ENCODE measurements at places on chromosomes 6 and 20.

DNA sequence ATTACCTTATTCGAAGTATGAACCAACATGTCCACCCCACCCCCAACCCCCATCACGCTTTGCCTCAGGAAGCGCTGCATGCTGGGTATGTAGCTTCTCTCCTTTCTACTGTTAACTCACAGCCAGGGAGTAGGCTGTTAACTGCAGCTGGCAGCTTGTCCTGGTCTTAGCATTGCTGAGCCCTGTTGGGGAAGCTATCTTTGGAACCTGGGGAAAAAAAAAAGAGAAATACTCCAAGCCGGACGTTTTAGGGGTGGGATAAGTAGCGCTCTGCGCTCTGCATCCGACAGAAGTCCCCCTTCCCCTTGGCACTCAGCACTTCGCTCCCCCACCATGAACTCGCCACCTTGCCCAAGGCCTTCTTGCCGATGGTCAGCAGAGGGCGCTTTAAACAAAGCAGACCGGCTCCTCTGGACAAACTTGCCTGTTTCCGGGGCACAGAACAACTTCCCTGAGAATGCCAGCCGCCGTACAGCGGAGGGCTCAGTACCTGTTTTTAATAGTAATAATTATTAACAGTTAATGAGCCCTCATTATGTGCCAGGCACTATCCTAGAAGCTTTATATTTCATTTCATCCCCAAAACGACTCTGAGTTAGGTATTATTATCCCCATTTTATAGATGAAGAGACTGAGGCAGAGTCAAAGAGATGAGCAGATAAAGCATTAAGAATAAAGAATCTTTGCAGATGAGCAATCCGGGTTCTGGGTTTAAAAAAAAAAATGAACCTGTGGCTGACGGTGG is 35.2 kb upstream of the MDFI start:
- DNase-seq = peak; percentile 88

GRCh38 chr20:19934792-19935491 is 82.2 kb upstream of the NAA20 start:
- peak; percentile 98 for DNase-seq

DNA sequence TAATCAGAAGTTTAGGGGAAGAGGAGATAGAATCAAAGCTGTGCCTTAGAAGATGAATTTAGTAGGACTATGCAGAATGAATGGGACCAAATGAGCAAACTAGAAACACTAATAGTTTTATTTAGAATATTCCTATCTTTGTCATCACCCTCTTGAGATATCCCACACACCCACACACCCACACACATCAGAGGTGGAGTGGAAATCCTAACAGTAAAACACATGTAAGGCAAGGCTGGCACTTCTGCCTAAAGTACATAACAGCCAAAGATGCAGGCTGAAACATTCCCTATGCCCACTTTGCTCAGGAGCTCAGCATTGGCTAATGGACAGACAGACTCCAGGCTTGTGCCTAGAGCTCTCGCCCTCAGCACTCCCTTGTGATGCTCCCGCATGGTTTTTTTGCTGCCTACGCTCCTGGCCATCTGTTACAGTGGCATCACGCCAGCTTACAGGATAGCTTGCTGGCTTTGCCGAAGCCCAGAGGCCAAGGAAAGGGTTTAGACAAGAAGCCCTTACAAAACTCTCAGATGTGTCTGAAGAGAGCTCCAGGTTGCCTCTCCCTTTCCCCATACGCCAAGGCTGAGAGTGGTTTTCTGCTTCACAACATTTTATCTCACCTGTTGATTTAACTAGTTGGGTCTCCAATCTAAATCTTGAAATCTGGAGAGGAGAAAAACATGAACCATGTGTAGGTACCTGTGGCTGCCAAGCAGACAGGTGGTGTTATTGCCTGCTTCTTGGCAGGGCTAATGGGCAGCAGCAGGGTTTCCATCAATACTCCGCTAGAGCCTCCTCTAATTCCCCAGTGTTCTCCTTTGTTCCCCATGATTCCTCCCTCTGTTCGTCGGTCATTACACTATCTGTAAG is 282.6 kb upstream of the ID4 start:
- no peak for DNase-seq

DNA sequence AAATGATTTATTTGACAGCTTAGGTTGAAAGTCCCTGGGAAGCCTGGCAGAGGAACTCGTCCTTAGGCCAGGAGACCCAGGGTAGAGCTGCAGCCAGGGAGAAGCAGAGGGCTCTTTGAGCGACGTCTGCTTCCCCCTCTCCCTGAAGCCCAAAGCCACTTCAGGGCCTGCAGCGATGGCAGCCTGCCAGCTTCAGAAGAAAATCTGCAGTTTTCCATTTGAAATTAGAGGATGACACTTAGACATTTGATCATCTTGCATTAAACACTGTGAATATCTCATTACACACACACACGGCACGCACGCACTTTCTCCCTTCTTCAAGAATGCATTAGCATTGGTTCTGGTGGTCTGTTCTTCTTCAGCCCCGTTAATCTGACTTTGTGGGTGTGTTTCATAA is 96.5 kb downstream of the PLEKHG1 start:
- no peak for DNase-seq

GRCh38 chr6:1679031-1679687 is 69.4 kb downstream of the FOXC1 start:
- no peak for DNase-seq

- DNase-seq = no peak
These were observed 34.8 kb downstream of the C6orf118 start for GRCh38 chr6:165274611-165275010.

- peak; percentile 34 for DNase-seq
These were observed 557 bp upstream of the DYNLRB1 start for GRCh38 chr20:34515484-34516246.

GRCh38 chr6:64334636-64335035 is 699.0 kb downstream of the PHF3 start:
- DNase-seq = no peak

Measured in suppressor macrophage treated with lipopolysaccharide for 4 hours (primary cell).